ENCODE measurements at places on chromosomes 16 and 17.

- no peak for DNase-seq
Observed at GRCh38 chr17:27239046-27239445, 54.9 kb upstream of the WSB1 start.

DNA sequence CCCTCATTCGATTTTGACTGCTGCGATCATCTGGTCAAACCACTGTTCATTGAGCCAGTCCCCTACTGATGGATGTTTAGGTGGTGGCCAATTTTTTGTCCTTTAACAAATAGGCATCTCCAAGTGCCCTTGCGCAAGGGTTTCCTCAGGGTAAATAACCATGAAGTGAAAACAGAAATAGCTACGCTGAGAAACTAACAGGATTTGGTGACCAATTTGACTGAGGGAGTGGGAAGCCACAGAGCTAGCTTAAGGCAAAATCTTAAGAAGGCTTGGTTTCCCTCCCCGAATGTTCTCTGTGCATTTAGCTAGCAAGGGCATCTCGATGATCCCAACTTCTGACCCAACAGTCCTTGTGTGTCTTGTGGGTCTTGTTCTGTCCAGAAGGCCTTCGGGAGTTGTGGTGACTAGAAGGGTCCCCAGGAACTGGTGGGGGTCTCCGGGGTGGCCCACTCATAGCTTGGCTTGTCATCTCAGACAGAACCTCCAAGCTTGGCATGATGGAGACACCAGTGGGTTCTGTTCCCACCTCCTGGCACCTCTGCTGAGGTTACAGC is 117.2 kb downstream of the SOCS1 start:
- no peak for DNase-seq

GRCh38 chr16:4309833-4310266 is 6.0 kb upstream of the GLIS2 start:
- DNase-seq, result peak; percentile 66

DNA sequence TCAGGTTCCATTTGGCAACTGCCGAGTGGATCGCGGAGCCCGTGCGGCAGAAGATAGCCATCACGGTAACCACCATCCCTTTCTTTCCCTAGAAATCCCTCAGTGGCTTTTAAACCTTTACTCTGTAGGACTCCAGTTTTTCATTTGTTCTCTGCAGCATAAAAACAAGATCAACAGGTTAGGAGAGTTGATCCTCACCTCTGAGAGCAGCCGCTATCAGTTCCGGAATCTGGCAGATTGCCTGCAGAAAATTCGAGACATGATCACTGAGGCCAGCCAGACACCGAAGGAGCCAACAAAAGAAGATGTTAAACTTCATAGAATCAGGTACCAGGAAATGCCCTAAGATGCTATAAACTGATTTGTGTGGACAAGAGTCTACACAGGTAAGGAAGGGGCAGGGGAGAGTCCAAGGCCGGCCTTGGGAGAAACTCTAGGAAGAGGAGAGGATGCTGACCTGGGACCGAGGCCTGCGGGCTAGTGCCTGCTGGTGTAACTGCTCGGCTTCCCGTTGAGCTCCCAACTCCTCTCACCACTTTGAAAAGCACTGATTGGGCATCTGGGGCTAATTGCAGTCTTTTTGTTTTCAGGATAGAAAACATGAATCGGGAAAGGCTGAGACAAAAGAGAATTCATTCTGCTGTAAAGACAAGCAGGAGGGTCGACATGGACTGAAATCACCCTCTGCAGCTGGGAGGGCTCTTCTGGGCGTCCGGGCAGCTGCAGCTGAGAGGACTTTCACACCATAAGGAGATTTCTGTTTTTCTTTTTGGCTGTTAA is 8.1 kb downstream of the MRPL58 start:
- DNase-seq, result no peak
